ENCODE measurements at places on chromosomes 4 and X.

- DNase-seq = no peak
These were observed 91.5 kb upstream of the DHX15 start for GRCh38 chr4:24675721-24676389.

DNA sequence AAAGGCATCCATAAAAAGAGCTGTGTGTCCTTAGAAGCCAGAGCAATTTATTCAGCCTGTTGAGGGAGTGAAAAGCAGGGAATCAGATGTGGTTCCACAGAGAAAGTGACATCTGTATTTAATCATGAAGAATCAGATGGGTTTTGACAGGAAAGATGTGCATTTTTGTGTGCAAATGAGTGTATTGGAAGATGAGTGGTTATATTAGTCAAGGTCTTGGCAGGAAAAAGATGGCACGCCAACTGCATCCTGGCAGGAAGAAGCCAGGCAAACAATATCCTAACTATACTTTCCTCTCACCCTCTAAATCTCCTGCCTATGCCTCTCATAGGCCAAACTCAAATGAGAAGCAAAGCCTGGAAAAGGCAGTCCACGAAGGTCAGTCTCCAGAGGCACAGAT is 59.1 kb downstream of the SCFD2 start:
- DNase-seq = peak; percentile 92

DNA sequence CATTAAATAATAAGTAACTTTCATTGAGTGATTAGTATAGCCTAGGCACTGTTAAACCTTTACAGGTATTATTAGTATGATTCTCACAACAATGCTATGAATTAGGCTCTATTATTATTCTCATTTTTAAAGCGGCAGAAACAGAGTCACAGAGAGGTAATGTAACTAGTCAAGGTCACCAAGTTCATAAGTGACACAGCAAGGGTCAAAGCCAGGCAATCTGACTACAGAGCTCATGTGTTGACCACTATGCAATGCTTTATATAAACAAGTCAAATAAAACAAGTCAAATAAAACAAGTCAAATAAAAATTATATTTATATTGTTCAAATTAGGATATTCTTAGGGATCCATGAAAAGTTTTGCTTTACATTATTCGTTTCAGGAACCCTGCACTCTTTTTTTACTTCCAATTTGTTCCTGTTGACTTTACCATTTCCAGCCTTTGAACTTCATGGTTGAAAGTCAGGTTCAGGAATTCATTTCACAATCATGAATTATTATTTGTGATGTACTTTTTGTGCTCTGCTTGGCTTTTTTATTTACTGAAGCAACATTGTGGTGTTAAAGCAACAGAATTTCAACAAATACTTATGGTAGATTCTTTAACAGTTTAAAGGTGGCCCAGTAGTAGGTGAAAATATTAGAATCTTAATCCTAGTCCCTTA is 18.0 kb upstream of the ZC4H2 start:
- no peak for DNase-seq

- no peak for DNase-seq
These were observed 101.9 kb downstream of the FAM53A start for GRCh38 chr4:1582227-1582626.

GRCh38 chrX:23434356-23434884 is 99.8 kb downstream of the PTCHD1 start:
- DNase-seq = peak; percentile 62

DNA sequence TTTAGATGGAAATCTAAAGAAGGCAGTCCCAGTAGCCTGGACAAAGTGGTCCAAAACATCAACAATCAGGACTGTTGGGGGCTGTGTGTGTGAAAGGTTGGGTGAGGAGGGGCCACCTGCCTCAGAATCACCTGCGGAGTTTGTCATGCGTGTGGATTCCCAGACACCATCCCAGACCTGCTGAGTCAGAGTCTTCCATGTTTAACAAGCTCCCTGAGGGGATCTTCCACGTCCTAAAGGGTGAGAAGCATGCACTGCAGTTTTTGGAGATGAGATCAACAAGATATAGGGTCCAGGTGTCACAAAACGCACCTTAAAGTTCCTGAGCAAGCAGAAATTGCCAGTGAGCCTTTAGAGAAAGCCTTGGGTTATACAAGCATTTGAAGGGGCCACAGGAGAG is 207.0 kb upstream of the FAM9B start:
- DNase-seq = no peak

DNA sequence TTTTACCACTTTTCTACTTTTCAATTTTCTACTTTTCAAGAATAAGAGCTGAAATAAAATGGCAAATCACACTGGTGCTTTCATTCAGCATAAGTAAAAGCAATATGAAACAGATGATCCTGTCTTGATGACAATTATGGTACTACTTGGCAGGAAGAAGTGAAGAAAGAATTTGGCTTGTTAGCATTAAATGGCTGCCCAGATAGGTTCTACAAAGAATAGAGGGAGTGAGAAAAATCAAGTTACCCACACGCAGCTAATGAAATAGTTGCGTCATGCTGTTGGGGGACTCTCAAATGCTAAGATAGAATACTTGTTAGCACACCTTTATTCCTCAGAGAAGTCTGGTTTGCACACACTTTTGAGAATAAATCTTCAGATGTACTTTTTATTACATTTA is 12.5 kb upstream of the LCORL start:
- peak; percentile 60 for DNase-seq

DNA sequence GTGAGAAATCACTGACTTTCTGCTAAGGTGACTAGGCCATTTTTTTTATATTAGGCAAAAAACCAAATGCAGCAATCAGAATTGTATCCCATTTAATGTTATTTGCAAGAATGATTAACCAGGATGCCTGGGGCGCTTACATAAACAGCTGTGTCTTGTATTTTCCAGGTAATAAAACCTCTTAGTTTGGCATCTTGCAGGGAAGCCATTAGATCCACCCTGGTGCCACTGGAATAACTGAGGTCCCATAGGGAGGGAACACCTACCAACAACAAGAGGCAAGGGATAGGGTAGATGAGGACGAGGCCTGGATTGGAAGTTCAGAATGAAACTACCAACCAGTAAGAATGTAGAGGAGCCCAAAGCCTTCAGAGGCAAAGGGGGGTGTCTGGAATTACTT is 288.3 kb downstream of the ARHGAP24 start:
- no peak for DNase-seq

DNA sequence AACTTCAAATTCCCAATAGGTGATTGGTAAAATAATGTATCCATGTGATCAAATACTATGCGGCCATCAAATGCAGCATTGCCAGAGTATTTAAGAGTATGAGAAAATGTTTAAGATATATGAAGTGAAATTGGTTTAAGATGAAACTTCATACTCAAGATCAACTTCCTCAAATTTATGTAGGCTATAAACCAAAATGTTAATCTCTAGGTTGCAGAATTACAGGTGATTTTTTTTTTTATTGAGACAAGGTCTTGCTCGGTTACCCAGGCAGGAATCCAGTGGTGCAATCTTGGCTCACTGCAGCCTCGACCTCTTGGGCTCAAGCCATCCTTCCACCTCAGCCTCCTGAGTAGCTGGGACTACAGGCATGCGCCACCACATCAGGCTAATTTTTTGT is 25.3 kb downstream of the ACSL4 start:
- DNase-seq = no peak

GRCh38 chr4:87616268-87616667 is 7.9 kb downstream of the DSPP start:
- no peak for DNase-seq

- DNase-seq = no peak
These were observed 188.5 kb upstream of the FTHL17 start for GRCh38 chrX:31260351-31260750.

DNA sequence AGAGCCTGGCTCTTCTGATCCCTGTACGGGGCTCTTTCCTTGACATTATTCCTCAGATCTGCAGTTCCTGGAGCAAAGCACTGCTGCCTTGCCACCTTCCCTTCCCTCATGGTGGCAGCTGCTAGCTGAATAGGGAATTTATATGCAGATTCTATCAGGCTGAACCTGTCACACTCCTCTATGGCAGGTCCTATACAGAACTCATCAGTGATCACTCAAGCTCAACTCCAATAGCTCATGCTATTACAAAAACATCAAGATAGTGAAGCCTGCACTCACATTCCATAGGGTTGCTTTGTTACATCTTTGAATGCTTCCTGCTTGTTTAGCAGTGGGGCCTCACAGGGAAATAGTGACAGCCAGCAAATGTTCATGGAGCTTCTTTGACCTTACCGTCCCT is 71.7 kb downstream of the SLC2A9 start:
- no peak for DNase-seq

DNA sequence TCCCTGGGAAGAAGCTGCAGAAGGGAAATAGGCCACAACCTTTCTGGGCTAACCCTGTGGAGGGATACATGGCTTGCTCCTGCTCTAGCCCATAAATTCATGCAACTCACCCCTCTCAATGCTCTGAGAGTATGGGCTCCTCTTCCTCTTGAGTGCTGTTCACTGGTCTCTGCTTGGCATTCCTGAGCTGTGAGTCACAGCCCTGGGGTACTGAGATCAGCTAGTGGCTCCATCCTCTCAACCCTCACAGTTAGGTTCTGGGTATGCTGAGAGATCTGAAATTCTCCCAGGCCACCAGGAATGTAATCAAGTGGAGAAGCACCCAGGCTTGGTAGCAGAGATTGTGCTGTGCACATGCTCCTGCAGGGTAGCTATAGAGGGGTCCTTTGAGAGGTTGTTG is 60.6 kb upstream of the SPANXN2 start:
- peak; percentile 13 for DNase-seq

GRCh38 chrX:104270916-104271512 is 16.3 kb upstream of the ESX1 start:
- DNase-seq = peak; percentile 42

DNA sequence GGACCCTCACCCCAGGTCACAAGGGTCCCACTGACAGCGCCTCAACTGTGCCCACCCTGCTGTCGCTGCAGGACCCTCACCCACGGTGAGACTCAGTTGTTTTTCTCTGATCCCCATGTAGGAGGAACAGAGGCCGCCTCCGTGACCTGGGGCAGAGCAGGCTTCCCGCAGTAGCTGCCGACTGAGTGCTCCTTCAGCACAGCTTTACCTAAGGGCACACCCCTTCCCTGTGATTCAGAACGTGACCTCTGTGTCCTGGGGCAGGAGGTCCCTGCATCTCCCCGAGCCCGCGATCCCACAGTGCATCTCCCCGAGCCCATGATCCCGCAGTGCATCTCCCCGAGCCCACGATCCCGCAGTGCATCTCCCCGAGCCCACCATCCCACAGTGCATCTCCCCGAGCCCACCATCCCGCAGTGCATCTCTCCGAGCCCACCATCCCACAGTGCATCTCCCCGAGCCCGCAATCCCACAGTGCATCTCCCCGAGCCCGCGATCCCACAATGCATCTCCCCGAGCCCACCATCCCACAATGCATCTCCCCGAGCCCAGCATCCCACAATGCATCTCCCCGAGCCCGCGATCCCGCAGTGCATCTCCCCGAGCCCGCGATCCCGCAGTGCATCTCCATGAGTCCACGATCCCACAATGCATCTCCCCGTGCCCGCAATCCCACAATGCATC is 23.6 kb downstream of the PPP2R3B start:
- no peak for DNase-seq

- DNase-seq = no peak
These were observed 435.8 kb downstream of the MAGEB5 start for GRCh38 chrX:26651755-26652154.

DNA sequence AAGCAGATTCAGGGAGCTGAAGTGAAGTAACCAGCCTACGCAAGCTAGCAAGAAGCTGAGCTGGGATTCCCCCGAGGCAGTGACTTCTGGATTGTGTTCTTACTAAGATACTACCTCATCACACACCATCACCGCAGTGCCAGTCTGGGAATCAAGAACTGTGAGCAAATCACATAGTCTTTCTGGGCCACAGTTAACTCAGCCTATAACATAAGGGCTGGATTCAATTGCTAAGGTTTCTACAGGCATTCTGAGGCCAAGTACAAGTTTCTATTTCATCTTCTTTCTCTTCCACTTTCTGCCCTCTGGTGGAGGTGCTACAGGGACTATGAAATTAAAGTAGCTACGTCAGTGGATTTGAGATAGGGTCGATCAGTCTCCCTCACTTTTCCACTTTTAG is 1.4 kb upstream of the CORIN start:
- peak; percentile 93 for DNase-seq

- DNase-seq = peak; percentile 99
These were observed 18.4 kb downstream of the ZNF827 start for GRCh38 chr4:145920205-145920604.

DNA sequence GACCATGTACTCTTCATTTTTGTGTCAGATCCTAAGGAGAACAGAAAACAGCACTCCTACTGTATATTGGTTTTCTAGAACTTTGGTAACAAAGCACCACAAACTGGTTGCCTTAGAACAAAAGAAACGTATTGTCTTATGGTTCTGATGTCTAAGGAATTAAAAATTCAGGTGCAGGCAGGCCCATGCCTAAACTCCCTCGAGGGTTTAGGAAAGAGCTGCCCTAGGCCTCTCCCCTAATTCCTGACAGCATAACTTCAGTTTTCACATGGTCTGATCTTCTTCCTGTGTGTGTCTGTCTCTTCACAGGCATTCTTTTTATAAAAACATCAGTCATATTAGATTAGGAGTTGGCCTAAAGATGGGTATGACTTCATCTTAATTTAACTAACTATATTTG is 1093.6 kb downstream of the TECRL start:
- no peak for DNase-seq

DNA sequence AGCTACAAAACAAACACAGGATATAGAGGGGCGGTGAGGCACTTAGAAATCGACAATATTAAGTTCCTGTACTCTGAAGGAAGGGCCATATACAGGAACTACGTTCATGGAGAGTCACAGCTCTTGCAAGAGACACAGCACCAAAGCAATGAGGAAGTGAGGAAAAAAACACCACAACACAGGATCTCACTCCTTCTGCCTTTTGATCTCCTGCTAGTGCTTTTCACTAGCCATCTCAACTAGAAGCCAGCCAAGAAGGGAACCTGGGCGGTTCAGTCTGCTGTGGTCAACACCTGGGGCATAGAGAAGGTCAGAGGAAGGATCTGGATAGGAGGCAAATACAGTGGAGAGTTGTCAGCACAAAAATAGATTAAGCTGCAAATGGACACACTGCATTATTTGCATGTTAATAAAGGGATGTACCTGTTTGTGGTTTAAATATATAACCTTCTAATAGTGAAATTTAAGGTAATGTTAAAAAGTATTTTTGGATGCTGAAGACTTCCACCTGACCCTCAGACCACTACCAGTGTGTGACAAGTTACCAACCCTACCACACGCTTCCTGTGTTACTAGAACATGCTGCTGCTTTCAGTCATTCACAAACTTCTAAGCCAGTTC is 104.6 kb downstream of the DTHD1 start:
- no peak for DNase-seq

- DNase-seq = peak; percentile 95
These were observed 158.2 kb upstream of the MAP3K15 start for GRCh38 chrX:19673375-19674040.

- no peak for DNase-seq
These were observed 24.4 kb downstream of the CDKL2 start for GRCh38 chr4:75605928-75606327.

- DNase-seq = no peak
These were observed 26.3 kb downstream of the RTL5 start for GRCh38 chrX:72105436-72105835.

DNA sequence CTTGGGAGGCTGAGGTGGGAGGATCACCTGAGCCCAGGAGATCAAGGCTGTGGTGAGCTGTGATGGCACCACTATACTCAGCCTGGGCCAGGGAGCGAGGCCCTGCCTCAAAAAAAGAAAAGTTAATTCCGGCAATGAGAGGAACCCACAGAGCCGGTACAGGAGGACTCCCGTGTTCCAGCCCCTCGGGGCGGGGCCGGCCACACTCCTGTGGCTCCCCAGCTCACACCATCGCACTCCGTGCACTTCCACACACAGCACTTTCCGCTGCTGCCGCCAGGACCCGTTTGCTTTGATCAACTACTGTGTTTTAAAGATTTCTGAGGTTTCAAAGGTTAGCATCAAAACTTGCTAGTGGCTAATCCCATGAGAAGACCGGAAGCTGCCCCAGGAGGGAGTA is 171.7 kb downstream of the AFAP1 start:
- DNase-seq = no peak
